Activated CD8-positive, alpha-beta T cell treated with anti-CD3 and anti-CD28 coated beads for 36 hours (primary cell): ENCODE measurements at places on chromosomes 1 and 21. TPM values are rescaled to one million over a fixed set of nuclear protein-coding genes. Genes with fewer than 3 reads are reported as not detected.

CHAF1B gene
- 30.9 TPM for total RNA-seq

ANGPTL3 gene
- not detected for total RNA-seq

FCRL2 gene
- not detected for total RNA-seq

TGFB2 gene
- not detected for total RNA-seq

OVAAL gene
- not detected for total RNA-seq

EFNA1 gene
- total RNA-seq = 0.60 TPM

GRIK3 gene
- not detected for total RNA-seq

CA6 gene
- 3.5 TPM for total RNA-seq

KIF14 gene
- 13.7 TPM for total RNA-seq

FCGR1A gene
- not detected for total RNA-seq

S100B gene
- total RNA-seq = 2.7 TPM

TMEM35B gene
- 19.4 TPM for total RNA-seq

DNA sequence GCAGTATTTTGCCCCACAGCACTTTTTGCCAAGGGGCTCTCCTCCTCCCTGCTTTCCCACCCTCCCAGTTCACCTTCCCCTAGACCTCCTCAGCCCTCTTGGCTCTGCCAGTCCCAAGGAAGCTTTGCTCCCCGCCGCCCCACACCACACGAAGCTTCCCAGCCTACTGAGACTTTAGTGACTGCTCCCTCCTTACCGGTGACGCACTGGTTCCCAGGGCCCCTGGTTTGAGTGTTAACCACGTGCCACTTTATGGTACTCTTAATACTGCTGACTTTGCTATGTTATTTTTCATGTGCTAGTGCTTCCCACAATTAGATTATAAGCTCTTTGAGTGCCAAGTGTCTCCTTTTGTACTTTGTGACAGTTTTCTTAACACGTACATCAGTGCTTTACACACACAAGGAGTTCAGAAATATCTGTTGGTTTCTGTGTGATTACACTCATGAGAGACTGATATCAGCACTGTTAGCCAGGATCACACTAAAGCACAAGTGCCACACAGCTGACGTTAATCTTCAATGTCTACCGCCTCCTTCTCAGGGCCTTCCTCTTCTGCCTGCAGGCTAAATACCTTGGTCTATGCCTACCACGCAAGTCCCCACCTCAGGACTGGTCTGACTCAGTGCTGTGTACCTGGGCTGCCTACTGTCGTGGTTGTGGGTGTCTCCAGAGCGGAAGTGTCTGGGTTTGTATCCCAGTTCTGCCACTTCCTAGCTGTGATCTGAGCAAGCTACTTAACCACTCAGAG is 61.0 kb downstream of the DNTTIP2 start:
- peak; percentile 51 for DNase-seq

GRCh38 chr1:208291923-208292711 is 47.9 kb upstream of the PLXNA2 start:
- no peak for DNase-seq

- DNase-seq = no peak
Observed at GRCh38 chr1:156346636-156347035, 8.3 kb downstream of the TSACC start.

GRCh38 chr1:175576865-175577264 is 166.5 kb downstream of the TNR start:
- DNase-seq = no peak

GRCh38 chr1:26360807-26361604 is 7.1 kb upstream of the CRYBG2 start:
- DNase-seq = no peak

DNA sequence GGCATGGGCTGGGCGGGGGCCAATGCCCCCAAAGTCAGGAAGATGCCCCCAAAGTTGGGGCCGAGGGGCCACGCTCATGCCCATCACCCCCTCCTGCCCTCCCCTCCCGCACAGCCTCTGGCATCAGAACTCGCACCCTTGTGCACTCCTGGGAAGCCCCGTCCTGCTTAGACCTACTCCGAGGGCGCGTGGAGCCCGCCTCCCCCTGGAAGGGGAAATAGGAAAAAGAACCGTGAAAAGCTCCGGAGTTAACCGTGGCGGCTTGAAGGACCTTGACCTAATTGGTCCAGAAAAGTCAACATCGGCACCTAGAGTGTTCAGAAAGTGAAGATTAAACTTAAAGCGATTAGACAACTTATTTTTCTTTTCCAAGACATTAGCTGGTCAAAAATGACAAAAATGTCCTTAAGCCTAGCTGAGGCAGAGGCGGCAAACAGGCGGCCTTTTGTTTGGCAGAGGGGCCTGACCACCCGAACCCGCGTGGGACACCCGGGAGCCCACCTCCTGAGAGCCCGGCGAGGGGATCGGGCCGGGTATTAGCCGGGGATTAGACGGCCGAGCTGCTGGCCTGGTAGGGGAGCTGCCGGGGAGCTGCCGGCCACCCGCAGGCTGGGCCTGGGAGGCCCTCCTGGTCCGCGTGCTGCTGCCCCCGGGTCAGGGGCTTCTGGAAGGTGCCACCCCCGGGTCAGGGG is 65.5 kb downstream of the PRDM16 start:
- no peak for DNase-seq

GRCh38 chr1:89516055-89516454 is 8.6 kb upstream of the LRRC8B start:
- DNase-seq = no peak

- no peak for DNase-seq
Observed at GRCh38 chr1:59225594-59226316, 71.1 kb upstream of the FGGY start.

GRCh38 chr1:115337633-115338456 is at the start of gene NGF:
Gene NGF, minus strand, starts transcription at chr1:115338249. Its CDS starts 51,454 bp downstream, at chr1:115286795.
- no peak for DNase-seq

DNA sequence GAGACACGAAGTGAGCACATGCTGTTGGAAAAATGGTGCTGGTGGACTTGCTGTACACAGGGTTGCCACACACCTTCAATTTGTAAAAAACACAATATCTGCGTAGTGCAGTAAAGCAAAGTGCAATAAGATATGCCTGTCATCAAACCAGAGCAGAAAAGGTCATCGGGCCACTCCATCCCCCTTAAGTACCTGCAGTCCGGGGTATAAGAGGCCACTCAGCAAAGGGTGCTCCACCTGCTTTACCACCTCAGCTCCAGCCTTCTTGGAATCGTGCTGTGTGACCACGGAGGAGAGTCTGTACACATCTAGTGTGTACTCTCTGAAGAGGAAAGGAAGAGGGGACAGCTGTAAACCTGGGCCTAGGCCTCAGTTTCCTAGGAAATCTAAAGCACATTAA is 10.9 kb downstream of the YARS1 start:
- DNase-seq = no peak

DNA sequence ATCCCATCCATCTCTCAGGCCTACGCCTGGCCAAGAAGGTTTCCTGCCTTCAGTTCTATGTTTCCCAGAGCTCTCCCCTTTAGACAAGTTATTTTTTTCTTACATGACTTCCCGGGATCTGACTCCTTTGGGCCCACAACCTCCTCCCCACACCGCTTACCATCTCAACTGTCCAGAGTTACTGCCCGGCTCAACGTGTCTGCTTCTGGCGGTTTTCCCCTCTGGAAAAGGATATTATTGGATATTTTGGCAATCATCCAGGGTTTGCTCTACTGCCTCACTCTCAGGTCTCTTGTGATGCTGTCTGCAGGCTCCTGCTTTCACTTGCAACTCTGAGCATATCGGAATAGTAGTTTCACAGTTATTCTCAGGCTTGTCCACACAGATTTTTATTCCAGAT is 318.2 kb upstream of the CAMK1G start:
- DNase-seq = no peak

DNA sequence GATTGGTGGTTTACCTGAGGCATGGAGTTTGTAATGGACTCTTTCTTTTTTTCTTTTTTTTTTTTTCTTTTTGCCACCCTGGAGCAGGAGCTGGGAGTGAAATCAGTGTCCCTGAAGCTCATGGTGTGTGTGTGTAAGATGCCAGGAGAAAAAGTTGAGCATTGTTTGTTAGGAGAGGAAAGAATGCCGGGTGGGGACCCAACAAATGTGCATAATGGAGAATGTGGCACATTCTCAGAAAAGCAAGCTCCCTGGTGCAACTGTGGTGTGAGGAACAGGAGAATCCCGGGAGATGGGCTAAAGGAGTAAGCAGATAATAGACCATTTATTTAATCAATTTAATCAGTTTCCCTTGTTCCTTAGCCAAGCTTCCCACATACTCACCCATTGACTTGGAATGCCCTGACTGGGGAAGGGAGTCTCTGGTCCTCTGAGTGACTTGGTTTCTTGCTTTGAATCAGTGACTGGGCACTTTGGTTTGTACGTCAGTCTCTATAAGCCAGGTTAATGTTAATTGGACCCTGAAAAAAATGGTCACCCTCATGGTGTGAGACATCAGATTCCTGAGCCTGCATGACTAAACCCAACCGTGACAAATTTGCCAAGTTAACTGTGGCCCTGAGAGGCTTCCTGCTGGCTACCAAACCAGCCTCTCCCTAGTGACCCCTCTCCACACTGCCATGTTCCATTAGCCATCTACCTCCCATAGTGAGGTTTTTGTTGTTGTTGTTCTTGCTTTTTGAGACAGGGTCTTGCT is 43.9 kb upstream of the ITPKB start:
- no peak for DNase-seq

- no peak for DNase-seq
Observed at GRCh38 chr1:94230920-94231319, 6.5 kb downstream of the ARHGAP29 start.

DNA sequence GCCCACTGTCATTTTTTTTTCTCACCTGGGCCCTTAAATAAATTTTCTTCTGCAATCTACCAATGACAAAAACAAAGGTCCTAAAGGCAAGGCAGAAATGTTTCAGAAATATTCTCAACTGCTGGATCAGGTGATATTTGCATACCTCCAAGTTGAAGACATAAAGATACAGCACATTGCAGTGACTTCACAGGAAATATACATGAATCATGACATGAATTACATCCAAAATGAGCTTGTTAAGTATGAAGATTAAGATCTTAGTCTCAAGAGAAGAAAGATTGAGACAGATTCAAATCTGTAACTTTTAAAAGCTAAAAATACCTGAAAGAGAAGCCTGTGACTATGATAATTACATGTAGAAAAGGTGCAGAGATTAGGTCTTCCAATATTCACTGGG is 207.8 kb downstream of the SIPA1L2 start:
- DNase-seq = no peak

- DNase-seq = no peak
Observed at GRCh38 chr1:159841749-159842148, 15.1 kb downstream of the SLAMF8 start.

DNA sequence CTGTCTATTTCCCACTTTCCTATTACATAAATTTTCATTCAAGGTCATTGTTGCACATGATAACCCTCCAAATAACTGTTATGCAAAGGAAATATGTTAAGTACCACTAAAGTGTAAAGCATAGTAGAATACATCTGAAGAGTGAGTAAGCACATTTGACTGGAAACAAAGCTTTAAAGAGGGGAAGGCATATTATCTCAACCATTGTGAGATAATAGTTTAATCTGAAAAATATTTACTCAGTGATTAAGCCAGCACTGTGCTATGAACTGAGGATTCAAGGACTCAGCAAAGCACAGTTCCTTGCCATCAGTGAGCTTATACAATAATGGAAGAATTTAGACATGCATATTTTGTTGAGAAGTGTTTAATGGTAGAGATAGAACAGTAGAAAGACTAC is 127.4 kb downstream of the HMCN1 start:
- DNase-seq = no peak

DNA sequence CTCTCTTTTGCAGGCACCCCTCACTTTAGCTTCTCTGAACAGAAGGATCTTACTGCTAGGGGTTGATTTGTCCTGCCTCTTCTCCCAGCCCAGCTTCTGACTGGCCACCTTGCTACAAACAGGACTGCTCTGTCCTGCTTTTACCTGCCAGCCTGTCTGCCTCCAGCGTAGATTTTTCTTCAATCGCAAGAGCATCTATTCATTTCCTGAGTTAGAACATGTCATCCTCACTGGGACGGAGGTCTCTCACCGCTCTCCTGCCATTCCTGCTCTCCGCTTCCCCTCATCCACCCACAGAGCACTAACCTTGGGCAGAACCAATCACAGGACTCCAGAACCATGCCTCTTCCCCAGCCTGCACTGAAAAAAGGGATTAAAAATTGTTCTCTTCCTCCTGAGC is 3.5 kb upstream of the ATP1B1 start:
- no peak for DNase-seq

- DNase-seq = no peak
Observed at GRCh38 chr21:35179990-35180540, 131.0 kb upstream of the RUNX1 start.

DNA sequence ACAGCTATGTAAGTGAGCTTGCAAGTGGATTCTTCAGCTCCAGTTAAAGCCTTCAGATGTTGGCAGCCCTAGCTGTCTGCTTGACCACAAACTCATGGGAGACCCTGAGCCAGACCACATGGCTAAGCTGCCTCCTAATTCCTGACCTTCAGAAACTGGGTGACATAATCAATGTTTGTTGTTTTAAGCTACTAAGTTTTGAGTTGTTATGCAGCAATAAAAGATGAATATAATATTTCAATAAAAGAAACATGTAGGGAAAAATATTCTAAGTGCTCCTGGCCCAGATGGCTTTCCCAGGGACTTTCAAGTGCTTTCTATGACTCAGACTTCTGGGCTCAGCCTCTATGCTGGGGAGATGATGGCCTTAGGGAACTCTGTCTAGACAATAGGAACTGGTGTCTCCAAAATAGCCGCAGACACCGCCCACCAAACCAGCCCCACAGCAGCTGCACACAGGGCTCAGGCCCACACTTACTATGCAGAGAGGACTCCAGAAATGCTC is 20.3 kb upstream of the AZIN2 start:
- no peak for DNase-seq

- no peak for DNase-seq
Observed at GRCh38 chr1:29801561-29801973, 565.2 kb downstream of the PTPRU start.

- no peak for DNase-seq
Observed at GRCh38 chr1:177183836-177184235, 13.1 kb downstream of the BRINP2 start.

DNA sequence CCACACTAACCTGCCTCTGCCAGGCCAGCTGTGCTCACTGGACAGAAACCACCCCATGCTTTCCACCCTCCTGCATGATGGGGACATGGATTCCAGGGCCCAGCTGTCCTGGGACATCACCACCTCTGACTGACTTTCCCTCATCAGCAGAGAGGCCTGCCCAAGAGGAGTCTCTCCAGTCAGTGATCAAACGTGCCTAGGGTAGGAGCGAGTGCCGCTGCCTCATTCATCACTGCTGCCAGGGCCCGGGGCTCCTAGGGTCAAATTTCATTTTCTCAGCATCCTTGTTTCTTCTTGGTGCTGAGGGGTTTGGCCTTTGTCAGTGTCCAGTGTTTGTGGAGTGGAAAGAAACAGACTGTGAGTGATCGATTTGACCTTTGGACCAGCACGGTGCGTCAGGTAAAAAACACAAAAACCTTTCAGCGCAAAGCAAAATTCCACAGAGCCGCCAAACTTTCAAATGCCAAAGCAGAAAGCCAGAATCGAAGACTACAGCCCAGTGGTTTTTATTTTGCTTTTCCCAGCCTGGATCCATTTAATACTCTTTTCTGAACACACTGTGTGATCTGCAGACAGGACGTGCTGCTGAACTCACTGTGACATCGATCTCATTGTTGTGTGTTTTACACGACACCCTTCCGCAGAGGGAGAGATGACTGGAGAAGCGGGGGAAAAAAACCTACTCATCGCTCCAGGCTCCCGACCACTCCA is 43.2 kb downstream of the CAPN8 start:
- DNase-seq = no peak
